ENCODE measurements at places on chromosomes 6 and 20.

DNA sequence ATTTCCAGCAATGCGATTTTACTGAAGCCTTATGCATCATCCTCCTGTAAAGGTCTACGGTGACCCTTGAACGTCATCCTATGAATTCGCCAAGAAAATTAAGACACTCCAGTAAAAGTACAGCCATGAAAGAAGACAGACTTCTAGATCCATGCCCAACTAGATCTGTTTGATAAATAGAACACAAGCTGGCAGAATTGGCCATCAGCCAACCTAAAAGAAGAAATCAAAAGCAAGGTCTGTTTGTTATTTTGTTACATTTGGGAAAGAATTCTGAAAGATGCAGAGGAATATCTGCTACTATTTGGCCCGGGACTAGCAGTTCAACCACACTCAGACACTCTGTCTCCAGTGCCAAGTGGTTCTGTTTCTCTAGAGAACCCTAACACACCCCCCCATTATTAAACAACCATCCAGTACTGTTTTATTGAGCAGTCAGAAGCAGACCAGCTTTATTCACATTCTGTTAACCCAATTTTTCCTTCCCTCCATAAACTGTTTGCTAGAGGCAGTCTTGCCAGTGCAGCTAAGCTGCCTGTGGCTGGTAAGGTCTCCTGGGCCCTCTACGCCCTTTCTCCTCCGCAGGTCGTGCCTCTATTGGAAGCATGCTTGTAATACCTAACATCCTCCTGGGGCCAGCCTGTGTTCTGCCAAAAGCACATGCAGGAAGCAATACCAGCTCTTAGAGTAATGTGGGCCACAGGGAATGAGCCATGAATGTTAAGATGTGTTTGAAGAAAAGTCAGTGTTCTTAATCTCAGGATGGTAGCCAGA is 30.7 kb downstream of the LY86 start:
- no peak for DNase-seq

DNA sequence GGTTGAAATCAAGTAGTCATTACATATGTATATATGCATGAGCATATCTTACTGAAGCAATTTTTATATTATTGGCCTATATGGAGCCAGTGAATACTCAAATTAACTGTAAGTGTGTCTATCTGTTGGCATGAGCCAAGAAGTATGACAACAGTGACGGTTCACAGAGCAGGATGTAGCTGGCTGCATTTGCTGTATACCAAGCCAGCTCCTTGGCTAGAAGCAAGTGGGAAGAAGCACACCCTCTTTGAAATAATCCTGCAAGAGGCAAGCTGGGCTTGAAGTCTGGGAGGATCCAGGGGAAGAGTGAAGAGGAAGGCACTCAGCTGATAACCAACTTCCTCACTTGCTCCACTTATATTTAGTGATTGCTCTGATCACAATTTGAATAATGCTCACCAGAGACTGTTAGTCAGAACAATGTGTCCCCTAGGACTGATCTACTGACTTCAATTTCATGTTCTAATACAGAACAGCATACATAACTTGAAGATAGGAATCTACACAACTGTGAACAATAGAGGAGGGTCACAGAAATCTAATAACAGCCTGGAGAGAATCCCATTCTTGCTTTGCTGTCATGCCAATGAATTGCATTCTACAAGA is 497.3 kb downstream of the PRKN start:
- no peak for DNase-seq

DNA sequence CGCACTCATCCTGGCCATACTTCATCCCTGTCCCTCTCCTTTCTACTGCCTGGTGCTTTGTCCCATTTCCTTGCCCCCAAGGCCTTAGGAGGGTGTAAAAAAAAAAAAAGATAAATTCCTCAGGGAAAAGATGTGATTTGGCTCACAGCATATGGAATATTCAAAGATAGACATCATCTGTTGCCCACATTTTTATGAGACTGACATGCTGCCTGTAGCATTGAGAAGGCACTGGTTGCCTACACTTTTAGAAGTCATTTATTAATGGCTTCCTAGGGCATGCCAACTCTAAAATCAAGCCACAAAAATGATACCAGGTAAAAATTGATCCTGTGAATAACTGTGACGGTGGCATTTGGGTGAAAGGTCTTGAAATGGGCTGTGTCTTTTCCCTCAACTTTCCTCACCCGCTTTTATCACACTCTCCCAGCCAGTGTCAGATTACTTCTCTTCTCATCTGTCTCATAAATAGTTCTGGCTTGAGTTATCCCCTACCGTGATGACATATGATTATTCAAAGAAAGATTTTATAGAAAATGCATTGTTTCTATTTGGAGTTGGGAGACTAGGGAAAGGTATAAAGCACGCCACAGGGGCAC is 139.4 kb downstream of the CARMIL1 start:
- DNase-seq: no peak

DNA sequence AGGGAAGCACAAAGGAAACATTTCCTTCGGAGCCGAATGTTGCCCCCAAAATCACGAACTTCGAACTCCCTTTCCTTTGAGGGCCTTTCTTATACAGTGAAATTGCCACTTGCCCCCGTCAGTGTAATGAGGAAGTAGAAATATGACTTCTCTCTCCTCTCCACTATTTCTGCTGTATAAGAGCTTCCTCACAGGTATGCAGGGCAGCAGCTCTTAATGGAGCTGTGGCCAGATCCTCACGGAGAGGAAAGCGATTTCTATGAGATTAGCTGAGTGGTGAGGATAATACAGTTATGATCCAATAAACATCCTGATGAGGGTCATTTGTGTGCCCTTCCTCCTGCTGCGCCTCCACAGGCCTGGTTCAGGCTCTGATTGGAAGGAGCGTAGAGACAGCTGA is 10.8 kb upstream of the CPNE5 start:
- DNase-seq: no peak

DNA sequence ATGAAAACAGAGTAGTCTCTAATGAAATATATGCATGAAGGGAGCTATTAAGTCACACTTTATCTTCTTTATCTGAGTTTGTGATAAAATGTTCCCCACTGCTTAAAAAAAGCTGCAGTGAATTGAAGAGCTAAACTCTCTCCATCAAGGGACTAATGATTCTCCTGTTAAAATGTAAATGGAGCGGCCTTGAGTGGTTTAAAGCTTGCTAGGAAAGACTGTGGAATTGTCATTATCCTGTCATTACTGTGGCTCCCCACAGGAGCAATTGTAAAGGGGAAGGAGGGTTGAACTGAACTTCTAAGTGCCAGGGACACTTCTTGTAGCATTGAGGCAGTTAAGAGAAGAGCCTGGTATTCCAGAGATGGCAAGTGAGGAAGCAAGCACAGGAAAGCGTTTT is 17.3 kb upstream of the CNR1 start:
- DNase-seq: no peak

DNA sequence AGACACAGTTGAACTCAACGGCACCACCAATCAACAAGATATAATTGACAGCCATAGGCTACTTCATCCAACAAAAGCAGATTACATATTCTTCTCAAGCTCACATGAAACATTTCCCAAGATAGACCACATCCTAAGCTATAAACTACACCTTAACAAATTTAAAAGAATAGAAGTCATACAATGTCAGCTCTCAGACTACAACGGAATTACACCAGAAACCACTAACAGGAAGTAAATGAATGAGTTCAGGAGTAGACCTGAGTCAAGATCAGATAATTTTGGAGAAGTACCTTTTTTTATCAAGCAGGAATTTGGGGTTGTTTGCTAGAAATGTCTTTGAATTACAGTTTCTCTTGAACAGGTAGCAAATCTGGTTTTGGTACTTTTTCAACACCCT is 237.8 kb downstream of the TBX18 start:
- DNase-seq: no peak

- DNase-seq: peak; percentile 81
Measured at GRCh38 chr6:160160450-160160849, 38.8 kb downstream of the SLC22A1 start.

- DNase-seq: no peak
Measured at GRCh38 chr20:3765171-3765882, 2.2 kb downstream of the ADISSP start.

DNA sequence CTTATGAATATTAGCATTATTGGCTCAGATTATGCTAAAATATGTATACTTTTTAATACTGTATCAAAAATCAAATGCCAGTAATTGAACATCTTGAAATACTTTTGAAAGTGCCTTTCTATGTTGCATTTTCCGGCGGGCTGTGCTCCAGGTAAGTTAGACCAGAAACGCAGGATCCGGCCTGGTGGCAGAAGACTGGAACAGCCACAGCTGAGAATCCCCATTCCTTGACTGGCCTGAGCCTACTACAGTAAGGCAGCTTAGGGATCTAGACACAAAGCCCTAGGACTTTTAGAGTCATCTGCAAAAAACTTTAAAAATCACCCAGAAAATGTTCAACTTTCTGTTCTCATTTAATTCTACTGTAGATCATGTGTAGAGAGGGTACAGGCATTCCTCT is 138.8 kb upstream of the C6orf118 start:
- no peak for DNase-seq

- DNase-seq: no peak
Measured at GRCh38 chr6:45171380-45171779, 156.8 kb upstream of the RUNX2 start.

Data from small intestine (tissue), 16 donors.